ENCODE measurements at places on chromosomes 13 and 19. TPM values are rescaled to one million over a fixed set of nuclear protein-coding genes. Genes with fewer than 3 reads are reported as not detected.

DNA sequence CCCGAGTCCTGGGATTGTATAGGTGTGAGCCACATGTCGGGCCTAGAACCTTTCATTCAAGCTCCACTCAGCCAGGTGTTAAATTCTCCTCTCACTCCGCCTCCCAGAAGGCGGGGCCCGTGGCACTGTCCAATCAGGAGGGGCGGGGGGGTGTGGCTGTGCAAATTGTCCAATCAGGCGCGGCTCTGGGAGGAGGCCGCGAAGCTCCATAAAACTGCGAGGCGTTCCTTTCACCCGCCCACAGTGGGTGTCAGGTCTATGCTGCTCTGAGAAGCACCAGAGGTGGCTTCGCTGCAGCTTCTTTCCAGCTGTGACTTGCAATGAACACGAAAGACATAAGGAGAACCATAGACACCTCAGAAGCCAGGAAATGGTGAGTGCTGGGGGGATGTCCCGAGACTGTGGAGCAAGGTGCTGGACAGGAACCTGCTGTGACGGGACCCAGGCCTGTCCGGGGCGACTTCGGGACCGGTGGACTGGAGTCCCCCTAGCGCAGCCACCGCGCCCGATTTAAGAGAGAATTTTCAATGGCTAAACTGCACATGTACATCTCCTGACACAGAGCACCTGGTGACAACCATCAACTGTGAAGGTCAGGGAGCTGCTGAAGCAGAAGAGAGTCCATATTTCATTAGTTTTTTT, 3.0 kb upstream of the ZNF136 start:
- H3K27ac ChIP-seq = no peak overlapping the region
- H3K27me3 ChIP-seq = peaks cover 2% of the 10 kb centered on the region
- peaks cover 22% of the 10 kb centered on the region for H3K4me1 ChIP-seq
- no peak overlapping the region for H3K4me3 ChIP-seq

KIRREL2 gene
- 1.8 TPM for total RNA-seq

DNA sequence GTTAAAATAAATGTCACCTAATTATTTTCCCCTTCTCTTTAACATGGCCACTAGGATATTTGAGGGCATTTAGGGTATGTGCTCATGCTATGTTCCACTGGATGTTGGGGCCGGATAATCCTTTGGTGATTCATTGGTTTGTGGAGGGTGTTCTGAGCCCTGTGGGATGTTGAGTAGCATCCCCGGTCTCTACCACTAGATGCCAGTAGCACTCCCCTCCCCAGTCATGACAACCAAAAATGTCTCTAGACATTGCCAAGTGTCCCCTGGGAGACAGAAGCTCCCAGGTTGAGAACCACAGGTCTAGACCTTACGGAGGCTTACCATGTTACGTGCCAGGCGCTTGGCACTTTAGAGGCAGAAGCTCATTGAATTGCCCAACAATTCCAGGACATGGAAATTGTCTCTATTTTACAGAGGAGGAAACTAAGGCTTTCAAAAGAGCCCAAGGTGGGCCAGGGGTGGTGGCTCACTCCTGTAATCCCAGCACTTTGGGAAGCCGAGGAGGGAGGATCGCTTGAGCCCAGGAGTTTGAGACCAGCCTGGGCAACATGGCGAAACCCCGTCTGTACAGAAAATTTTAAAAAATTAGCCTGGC, 14.1 kb downstream of the SHANK1 start:
- H3K27me3 ChIP-seq = peaks cover 14% of the 10 kb centered on the region
- H3K4me1 ChIP-seq = no peaks in the 10 kb centered on the region
- no peak overlapping the region for H3K27ac ChIP-seq

PSG5 gene
- not detected for total RNA-seq

- H3K27me3 ChIP-seq = peaks cover 13% of the 10 kb centered on the region
- no peaks in the 10 kb centered on the region for H3K36me3 ChIP-seq
- DNase-seq = no peak
- H3K4me1 ChIP-seq = peaks cover 2% of the 10 kb centered on the region
- no peak overlapping the region for H3K4me3 ChIP-seq
Observed at GRCh38 chr19:39007096-39007495, 25.3 kb downstream of the FBXO27 start.

GRCh38 chr13:48695776-48696175, 42.0 kb downstream of the CYSLTR2 start:
- H3K27me3 ChIP-seq = no peaks in the 10 kb centered on the region
- no peaks in the 10 kb centered on the region for H3K4me1 ChIP-seq
- no peak for DNase-seq
- H3K4me3 ChIP-seq = no peak overlapping the region
- H3K27ac ChIP-seq = no peak overlapping the region
